ENCODE measurements at places on chromosomes 1 and 21.

DNA sequence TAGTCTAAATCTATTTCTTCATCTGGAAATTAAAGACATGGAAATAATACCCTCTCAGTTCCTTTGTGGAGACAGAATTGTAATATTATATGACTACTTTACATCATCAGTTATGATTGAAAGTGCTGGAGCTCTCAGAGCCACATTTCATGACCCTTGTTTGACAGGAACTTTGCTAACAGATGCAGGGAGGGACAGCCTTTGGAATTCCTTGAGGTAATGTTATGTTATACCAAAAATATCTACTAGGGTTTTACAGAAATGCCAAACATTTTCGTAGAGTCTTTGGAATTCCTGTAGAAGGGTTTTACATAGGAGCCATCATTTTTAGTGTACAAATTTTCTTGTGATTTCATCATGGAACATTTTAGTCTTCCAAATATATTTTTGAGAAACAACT lies 57.4 kb upstream of the ADAMTS5 start:
- DNase-seq, result no peak

- no peak for DNase-seq
Observed at GRCh38 chr1:221334062-221334461, 407.8 kb downstream of the DUSP10 start.

- DNase-seq, result no peak
Observed at GRCh38 chr1:67748630-67749029, 63.6 kb downstream of the GADD45A start.

GRCh38 chr1:37691497-37692077 lies 729 bp upstream of the CDCA8 start:
- peak; percentile 14 for DNase-seq

- DNase-seq, result no peak
Observed at GRCh38 chr1:67515324-67516080, 85.3 kb upstream of the SERBP1 start.

DNA sequence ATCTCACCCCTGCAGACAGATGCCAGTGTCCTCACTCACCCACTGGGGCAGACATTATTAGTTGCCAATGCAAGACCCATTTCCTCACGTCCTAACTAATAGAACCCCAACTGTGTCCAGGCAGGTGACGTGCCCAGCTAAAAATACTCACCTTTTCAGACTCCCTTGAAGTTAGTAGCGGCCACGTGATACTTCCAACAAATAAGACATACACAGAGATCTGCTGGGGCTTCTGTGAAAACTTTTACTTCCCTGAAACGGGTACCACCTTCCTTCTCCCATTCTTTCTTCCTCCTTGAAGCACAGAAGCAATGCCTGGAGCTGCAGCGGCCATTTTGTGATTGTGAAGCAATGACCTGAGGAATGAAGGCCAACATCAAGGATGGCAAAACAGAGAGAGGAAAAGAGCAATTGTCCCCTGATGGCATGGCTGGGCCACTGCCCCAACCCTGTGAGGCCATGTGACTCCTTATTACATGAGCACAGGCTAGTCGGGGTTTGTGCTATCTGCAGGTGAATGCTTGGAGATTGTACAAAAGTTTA lies 74.4 kb upstream of the TMPRSS2 start:
- no peak for DNase-seq

- DNase-seq, result no peak
Observed at GRCh38 chr1:8517661-8518489, 200.0 kb downstream of the SLC45A1 start.

DNA sequence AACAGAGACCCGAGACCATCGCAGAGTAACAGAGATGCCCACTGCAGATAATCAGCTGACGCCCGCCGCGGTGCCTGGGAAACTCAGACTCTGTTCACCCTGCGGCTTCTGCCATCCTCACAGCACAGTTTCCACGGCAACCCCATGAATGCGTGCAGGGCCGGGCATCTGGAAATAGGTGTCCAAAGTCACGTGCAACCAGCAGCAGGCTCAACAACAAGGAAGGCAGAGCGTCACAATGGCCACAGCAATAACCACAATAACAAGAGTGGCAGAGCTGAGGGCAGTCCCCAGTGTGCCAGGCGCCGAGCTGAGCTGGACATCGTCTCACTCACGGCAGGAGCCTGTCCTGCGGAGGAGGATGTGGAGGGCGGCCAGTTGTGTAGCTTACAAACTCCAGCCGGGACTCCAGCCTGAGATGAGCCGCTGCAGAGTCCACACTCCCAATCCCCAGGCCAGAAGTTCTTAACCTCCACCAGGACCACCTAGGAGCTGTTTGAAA lies 102.0 kb downstream of the CRYAA start:
- no peak for DNase-seq

DNA sequence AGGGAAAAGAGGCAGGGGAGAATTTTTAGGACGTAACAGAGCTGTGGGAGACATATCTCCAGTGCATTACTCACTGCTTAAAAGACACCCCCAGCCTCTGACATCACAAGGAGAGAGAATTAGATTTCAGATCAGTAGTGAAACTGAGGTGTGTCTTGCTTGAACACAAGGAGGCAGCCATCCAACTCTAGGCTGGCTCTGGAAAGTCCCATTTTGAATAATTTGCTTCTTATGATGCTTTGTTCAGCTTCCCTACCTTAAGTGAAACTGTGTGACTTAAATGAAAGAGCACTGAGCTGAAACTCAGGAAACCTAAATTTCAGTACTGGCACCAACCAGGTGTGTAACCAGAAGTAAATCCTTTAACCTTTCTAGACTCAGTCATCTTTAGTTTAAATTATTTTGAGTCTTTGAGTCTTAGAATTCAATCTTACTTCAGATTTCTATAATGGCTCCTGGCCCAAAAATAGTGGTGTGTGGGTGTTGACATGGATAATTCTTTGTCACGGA lies 251.6 kb upstream of the SGIP1 start:
- peak; percentile 42 for DNase-seq

- no peak for DNase-seq
Observed at GRCh38 chr1:232748910-232749368, 56.3 kb upstream of the MAP10 start.

DNA sequence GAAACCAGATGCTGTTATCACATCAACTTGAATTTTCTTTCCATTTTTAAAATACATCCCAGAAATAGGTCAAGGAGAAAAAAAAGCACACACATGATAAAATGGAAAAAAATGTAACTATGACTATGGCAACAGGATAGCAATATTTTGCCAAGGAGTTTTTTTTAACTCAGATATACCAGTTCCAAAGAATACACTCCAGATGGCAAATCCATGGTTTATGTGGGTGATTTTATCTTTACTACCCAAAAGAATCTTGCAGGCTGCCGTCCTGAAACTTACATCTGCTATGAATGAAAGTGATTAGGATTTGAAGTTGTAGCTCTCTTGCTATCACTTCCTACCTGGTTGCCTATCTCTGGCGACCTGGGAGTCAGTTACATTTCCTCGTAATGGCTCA lies 91.0 kb upstream of the PLPPR4 start:
- DNase-seq, result no peak

DNA sequence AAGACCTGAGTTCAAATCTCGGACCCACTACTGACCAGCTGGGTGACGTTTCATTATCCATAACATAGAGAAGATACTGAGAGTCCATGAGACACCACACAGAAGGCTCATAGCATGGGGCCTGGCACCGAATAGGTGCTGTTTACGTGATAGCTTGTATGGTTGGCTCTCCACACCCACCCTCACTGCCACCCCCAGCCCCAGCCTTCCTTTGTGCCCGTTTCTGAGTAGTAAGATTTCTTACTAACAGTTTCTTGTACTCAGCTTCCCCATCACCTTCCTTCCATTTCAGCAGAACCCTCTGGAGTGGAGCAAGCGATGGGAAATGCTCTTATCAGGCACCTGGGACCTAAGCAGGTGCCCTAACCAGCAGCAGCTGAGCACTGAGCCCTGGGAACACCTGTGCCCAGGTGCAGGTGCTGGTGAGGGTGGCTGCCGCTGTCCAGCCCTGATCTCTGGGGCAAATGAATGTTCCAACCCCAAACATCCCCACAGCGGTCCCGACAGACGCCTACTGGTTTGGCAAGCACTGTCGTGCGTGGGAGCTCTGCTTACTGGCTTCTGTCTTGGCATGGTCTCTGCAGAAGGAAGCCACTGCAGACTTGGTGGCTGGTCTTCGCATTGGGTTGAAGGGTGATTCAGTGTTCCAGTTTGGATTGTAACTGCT lies 225.4 kb downstream of the CAMTA1 start:
- DNase-seq, result no peak

DNA sequence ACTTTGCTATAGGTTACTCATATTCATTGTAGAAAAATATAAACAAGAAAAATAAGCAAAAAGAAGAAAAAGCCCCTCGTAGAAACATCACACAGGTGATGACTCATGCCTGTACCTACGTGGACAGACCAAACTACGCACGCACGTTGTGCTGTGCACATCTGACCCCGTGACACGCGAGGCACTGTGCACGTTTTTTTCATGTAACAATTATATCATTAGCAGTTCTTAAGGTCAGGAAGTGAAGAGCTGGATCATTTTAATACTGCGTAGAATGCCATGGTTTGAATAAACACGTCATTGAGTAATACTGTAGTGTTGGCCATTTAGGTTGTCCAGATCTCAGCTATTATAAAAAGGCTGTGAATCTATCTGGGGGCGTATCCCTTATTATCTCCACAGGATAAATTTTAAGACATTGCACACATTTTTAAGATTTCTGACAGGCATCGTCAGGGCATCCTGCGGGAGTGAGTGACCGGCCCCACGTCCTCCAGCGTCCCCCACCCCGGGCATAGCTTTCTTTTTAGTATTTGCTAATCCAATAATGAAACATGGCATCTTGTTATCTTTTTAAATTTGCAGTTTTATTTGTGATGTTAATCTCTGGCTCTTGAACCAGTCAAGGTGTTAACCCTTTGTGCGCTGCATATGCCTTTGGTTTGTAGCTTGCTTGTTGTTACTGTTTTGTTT lies 23.4 kb upstream of the ADARB1 start:
- DNase-seq, result no peak

DNA sequence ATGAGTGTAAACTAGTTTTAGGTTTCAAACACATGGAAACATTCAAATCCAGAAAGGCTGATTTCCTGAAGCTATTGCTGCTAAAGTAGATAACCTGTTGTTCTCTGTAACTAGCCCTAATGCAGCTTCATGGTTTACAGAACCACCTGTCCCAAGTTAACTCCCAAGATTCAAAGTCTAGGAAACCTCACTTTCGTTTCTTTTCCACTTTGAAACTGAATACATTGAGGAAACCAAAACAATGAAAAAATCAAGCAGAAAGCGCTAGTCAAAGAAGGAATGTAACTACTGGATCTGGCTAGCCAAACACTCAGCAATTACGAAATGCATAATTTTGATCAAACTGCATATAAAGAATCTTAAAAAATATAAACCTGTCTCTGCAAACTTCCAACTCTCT lies 17.8 kb downstream of the SLC16A1 start:
- DNase-seq, result no peak

GRCh38 chr1:45047032-45047431 lies 35.0 kb downstream of the UROD start:
- no peak for DNase-seq

GRCh38 chr1:81799939-81800694 lies 617 bp upstream of the ADGRL2 start:
- DNase-seq, result no peak

DNA sequence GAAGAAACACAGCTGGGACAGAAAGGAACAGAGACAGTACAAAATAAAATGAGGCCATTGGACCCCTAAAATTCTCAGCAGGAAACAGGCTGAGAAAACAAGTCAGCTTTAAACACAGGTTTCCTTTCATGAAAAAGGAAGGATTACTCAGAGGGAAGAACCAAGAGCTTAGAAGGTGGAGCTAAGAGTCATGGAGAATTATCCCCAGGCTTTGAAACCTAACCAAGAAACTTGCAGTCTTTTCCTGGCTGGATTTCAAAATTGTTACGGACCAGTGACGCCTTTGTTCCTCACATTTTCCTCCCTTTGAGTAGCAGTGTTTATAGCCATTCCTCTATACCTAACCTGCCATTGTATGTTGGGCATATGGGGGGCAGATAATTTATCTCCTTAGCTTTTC lies 8.8 kb downstream of the HMGB4 start:
- DNase-seq, result no peak

DNA sequence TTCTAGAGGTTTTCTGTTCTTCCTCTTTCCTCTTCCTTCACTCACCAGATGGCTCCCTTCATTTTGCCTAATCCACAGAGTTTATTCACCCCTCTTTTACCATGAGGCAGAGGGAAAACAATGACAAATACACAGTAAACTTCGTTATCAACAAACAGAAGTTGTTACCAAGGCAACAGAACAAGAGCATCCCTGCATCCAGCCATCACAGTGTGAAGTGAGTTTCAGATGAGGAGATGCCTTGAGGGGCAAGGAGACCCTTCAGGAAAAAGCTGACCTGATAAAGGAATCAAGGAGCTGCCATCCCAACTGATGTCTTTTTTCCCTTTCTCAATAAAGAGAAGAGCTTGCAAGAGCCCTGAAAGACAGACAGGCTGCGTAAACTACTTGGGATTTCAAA lies 195.3 kb downstream of the BRINP2 start:
- DNase-seq, result no peak

- DNase-seq, result peak; percentile 59
Observed at GRCh38 chr1:167043752-167044488, 46.3 kb downstream of the GPA33 start.

GRCh38 chr1:38512789-38513188 lies 346.8 kb downstream of the RRAGC start:
- no peak for DNase-seq

- no peak for DNase-seq
Observed at GRCh38 chr1:109229531-109230127, 15.9 kb downstream of the SARS1 start.

- no peak for DNase-seq
Observed at GRCh38 chr1:101039245-101039644, 13.7 kb upstream of the DPH5 start.

GRCh38 chr1:6163973-6164617 lies 16.0 kb downstream of the CHD5 start:
- no peak for DNase-seq

GRCh38 chr1:229203030-229203751 lies 67.7 kb upstream of the RAB4A start:
- no peak for DNase-seq

DNA sequence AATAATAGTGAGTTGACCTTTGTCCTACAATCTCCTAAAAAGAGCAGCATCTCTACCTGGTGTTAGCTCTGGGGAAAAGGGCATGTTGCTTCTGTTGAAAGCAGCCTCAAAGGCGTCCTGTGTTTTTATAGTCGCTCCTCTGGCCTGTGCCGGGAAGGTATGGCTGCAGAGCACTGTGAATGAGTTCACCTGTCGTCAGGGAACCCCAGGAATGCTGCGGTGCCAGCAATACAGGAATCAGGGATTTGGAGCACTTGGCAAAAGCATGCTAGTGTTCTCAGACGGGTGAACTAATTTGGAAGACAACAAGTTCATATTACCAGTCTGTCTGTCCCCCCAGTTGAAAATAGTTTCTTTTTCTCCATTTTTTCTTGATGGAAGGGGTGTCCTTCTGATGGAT lies 60.3 kb upstream of the PGD start:
- DNase-seq, result no peak

GRCh38 chr1:157007306-157007705 lies 38.2 kb downstream of the ARHGEF11 start:
- DNase-seq, result no peak

Measured in T-helper 1 cell (primary cell).